ENCODE measurements at places on chromosomes 7 and 10. TPM values are rescaled to one million over a fixed set of nuclear protein-coding genes. Genes with fewer than 3 reads are reported as not detected.

GRCh38 chr10:124065382-124066125 lies 27.8 kb downstream of the CHST15 start:
- peaks cover 4% of the 10 kb centered on the region for H3K4me1 ChIP-seq
- H3K36me3 ChIP-seq: no peaks in the 10 kb centered on the region
- DNase-seq: no peak
- no peaks in the 10 kb centered on the region for H3K27me3 ChIP-seq
- no peak overlapping the region for H3K4me3 ChIP-seq

DNA sequence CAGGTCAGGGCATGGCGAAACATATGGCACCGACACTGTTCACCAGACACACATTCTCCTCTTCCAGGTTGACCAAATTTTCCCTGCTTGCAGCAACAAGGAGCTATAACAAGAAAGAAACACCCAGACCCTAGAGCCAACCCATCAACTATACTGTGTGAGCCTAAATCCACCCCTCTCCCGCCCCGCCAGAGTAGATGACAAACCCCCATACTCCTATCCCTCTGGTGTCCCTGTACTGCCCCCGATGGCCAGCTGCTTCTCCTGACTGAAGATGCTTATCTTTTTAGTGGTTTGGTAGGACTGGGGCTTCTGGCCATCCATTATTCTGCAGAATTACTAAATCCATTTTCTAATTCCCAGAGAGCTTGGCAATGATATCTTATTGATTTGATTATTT lies 70.1 kb upstream of the EEPD1 start:
- H3K36me3 ChIP-seq: no peaks in the 10 kb centered on the region
- H3K27ac ChIP-seq: no peak overlapping the region
- DNase-seq: no peak
- H3K4me1 ChIP-seq: no peaks in the 10 kb centered on the region

Gene ZNF853
- 3.0 TPM for total RNA-seq

DNA sequence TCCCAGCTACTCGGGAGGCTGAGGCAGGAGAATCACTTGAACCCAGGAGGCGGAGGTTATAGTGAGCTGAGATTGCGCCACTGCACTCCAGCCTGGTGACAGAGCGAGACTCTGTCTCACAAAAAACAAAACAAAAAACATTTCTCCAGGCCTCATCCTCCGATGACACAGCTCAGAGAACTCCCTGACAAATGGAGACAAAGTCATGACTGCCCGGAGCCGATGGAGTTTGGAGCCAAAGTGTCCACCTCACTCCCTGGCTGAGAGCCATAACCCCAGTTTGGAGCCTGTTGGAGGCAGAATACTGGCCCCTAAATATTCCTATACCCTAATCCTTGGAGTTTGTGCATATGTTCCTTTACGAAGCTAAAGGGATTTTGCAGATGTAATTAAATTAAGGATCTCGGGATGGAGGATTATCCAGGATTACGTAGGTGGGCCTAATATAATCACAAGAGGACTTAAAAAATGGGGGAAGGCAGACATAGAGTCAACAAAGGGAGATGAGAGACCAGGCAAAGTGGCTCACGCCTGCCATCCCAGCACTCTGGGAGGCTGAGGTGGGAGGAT lies 22.7 kb downstream of the SSC4D start:
- H3K36me3 ChIP-seq: no peaks in the 10 kb centered on the region
- H3K27ac ChIP-seq: no peak overlapping the region
- H3K4me1 ChIP-seq: no peaks in the 10 kb centered on the region
- H3K4me3 ChIP-seq: no peak overlapping the region

DNA sequence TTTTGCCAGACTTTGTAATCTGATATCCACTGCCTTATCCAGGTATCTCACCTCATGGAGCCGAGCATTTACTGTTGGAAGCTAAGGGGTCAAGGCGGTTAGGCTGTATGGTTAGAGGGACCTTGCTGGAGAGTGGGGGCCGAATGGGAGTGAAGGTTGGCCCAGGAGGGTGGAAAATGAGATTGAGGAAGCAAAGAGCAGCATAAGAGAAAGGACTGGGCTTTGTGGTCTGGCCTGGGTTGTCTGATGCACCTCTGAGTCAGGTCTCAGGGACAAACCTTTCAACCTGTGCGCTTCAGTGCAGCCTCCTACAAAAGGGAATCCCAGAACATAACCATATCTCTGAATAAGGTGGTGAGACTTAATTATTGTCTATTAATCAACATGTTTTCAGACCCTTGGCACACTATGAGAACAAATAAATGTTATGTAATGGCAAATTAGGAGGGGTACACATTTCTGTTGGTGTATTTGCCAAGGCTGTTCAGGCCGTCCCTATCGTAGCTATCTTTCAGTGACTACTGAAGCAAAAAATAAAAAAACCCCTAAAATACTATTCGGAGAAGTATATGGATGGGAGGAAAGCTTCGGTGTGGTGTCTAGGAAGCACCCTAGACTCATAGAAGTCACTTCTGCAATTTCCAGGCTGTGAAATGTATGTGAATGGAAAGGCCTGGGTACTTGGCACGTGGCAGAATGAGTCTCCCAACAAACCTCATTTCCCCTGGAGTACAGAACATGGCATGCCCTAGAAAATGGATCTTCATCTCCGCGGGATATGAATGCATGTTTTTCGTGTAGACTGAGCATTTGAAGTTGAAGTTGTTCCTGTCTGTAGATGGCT lies 4.3 kb downstream of the CAMK1D start:
- H3K36me3 ChIP-seq: no peaks in the 10 kb centered on the region
- peak overlapping the region; percentile 7 for H3K27ac ChIP-seq
- H3K4me3 ChIP-seq: no peak overlapping the region
- H3K4me1 ChIP-seq: peaks cover 8% of the 10 kb centered on the region
- no peak for DNase-seq

Gene NANOS1
- 0.08 TPM for total RNA-seq

DNA sequence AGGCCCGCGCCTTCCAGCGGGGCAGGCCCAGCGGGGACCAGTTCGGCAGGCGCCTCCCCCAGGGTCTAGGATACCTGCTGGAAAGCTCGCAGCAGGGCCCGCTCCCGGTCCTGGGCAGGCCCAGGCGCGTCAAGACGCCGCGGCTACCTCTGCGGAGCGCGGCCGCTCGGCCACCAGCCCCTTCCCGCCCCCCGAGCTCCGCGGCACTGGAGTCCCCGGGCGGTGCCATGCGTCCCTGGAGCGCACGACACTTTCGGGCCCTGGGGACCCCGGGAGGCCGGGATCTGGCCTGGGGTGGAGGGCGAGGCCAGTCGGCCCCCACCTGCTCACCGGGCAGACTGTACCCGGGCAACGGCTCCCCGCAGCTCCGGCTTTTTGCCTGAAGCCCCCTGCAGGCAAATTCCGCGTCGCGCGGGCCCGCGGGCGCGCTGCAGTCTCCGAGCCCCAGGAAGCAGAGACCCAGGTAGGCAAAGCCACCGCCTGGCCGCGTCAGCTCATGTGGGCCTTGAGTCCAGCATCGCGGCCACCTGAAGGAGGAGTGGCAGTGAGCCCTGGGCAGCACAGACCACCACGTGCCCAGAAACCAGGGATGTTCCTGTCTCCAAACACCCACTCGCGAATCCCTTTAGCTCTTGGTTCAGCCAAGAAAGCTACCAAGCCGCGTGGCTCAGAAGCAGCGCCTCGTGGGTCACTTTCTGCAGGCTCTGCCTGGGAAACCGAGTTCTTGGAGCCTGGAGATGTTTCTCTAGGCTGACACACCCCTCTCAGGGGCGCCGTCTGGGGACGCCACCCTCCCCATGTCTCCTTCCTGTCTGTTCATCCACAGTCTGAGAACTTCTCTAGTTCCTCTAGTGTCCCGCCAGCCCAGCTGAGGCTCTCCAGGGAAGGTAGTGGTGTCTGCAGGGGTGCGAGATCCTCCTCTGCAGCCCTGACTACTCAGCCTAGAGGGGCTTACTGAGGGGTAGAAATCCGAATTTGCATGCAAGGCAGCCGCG lies 46.1 kb upstream of the APBB1IP start:
- no peaks in the 10 kb centered on the region for H3K36me3 ChIP-seq
- no peak overlapping the region for H3K27ac ChIP-seq
- no peaks in the 10 kb centered on the region for H3K27me3 ChIP-seq
- no peak for DNase-seq
- no peaks in the 10 kb centered on the region for H3K4me1 ChIP-seq

DNA sequence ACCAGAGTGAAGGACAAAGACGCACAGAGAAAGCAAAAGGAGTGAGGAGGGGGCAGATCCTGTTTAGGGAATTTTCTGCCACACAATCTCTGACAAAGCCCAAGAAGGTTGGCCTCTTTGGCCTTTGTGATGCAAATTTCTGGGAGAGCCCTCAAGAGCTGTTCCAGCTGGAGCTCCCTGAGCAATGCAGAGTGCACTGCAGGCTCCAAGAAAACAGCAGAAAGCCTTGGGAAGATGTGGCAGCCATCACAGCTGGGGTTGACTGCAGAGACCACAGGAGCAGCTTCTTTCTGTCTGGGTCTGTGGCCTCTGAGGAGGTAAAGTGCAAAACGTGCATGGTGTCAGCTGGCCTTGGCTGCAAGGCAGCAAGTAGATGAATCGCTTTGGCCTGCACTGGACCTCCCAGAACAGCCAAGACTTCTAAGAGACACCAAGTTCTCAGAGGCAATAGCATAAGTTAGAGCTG lies 200.2 kb downstream of the ELMO1 start:
- no peak for DNase-seq
- H3K27ac ChIP-seq: no peak overlapping the region
- H3K27me3 ChIP-seq: no peaks in the 10 kb centered on the region
- no peak overlapping the region for H3K4me3 ChIP-seq
- H3K36me3 ChIP-seq: no peaks in the 10 kb centered on the region

Gene SLC16A12
- 1.5 TPM for total RNA-seq

Gene C1QL3
- total RNA-seq: not detected

GRCh38 chr7:23011222-23011924 lies 2.6 kb downstream of the HYCC1 start:
- no peaks in the 10 kb centered on the region for H3K36me3 ChIP-seq
- H3K27me3 ChIP-seq: no peaks in the 10 kb centered on the region
- no peak for DNase-seq
- H3K4me3 ChIP-seq: no peak overlapping the region
- H3K27ac ChIP-seq: no peak overlapping the region
- peaks cover 2% of the 10 kb centered on the region for H3K4me1 ChIP-seq

Gene GIMAP6
- 17.5 TPM for total RNA-seq

GRCh38 chr7:74581916-74582440 lies 75.5 kb upstream of the GTF2I start:
- H3K27ac ChIP-seq: no peak overlapping the region
- peaks cover 7% of the 10 kb centered on the region for H3K4me1 ChIP-seq
- H3K27me3 ChIP-seq: no peaks in the 10 kb centered on the region

GRCh38 chr7:142813699-142814098 lies 41.2 kb upstream of the EPHB6 start:
- H3K4me1 ChIP-seq: no peaks in the 10 kb centered on the region
- no peak overlapping the region for H3K27ac ChIP-seq
- no peaks in the 10 kb centered on the region for H3K36me3 ChIP-seq

Gene PTPN20
- 1.0 TPM for total RNA-seq

GRCh38 chr10:77101341-77101740 lies 536.3 kb downstream of the KCNMA1 start:
- no peaks in the 10 kb centered on the region for H3K27me3 ChIP-seq
- H3K36me3 ChIP-seq: no peaks in the 10 kb centered on the region
- H3K4me3 ChIP-seq: no peak overlapping the region
- no peak overlapping the region for H3K27ac ChIP-seq
- DNase-seq: no peak

Gene ANKRD30A
- not detected for total RNA-seq

Gene DPYSL4
- total RNA-seq: 0.23 TPM

GRCh38 chr10:34168439-34168838 lies 646.7 kb downstream of the PARD3 start:
- H3K36me3 ChIP-seq: no peaks in the 10 kb centered on the region
- H3K27ac ChIP-seq: no peak overlapping the region
- no peaks in the 10 kb centered on the region for H3K27me3 ChIP-seq
- DNase-seq: no peak

GRCh38 chr7:50229964-50230363 lies 74.6 kb upstream of the IKZF1 start:
- H3K4me1 ChIP-seq: no peaks in the 10 kb centered on the region
- H3K27me3 ChIP-seq: no peaks in the 10 kb centered on the region
- no peaks in the 10 kb centered on the region for H3K36me3 ChIP-seq
- DNase-seq: no peak
- no peak overlapping the region for H3K27ac ChIP-seq

GRCh38 chr7:26723129-26723528 lies 141.3 kb downstream of the SKAP2 start:
- no peaks in the 10 kb centered on the region for H3K27me3 ChIP-seq
- H3K36me3 ChIP-seq: no peaks in the 10 kb centered on the region
- no peaks in the 10 kb centered on the region for H3K4me1 ChIP-seq
- DNase-seq: no peak

GRCh38 chr10:31650010-31650409 lies 278.6 kb downstream of the ARHGAP12 start:
- no peak overlapping the region for H3K27ac ChIP-seq
- no peaks in the 10 kb centered on the region for H3K36me3 ChIP-seq
- no peak for DNase-seq
- no peaks in the 10 kb centered on the region for H3K27me3 ChIP-seq

- DNase-seq: no peak
- H3K36me3 ChIP-seq: no peaks in the 10 kb centered on the region
- no peaks in the 10 kb centered on the region for H3K27me3 ChIP-seq
- H3K4me3 ChIP-seq: no peak overlapping the region
- no peak overlapping the region for H3K27ac ChIP-seq
These were observed 236.4 kb downstream of the COBL start for GRCh38 chr7:51080216-51080615.

Gene KAZALD1
- total RNA-seq: 1.2 TPM

DNA sequence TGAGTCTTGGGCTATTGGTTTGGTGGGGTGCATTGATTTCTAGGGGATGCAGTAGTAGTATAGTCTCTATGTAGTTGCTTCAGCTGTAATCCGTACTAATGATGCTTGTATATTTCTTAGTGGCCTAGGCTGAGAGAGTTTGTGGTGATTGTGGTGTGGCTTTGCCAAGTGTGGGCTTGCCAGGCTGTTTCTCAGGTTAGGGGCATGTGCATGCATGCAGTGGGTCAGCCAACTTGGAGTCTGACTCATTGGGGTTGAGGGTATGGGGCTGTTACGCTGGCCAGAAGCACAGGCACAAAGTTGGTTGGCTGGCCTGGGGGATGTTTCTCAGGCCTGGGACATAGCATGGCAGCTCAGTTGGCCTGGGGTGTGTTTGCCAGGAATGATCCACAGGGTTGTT lies 25.7 kb upstream of the PLA2G12B start:
- H3K27me3 ChIP-seq: no peaks in the 10 kb centered on the region
- no peaks in the 10 kb centered on the region for H3K36me3 ChIP-seq
- H3K27ac ChIP-seq: no peak overlapping the region
- H3K4me3 ChIP-seq: no peak overlapping the region

DNA sequence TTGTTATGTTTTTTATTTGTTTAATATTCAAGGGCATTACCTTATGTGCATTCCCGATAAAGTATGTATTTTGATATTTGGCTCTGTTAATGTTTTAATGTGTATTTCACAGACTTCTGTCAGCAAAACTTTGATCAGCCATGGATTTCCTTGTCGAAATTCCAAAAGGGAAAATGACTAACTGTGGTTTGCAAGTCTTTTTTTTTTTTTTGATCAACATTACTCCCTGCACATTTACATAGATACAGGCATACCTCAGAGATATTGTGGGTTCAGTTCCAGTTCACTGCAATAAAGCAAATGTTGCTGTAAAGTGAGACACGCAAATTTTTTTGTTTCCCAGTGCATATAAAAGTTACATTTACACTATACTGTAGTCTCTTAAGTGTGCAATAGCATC lies 351.9 kb downstream of the CXCL12 start:
- no peak overlapping the region for H3K4me3 ChIP-seq
- H3K27ac ChIP-seq: no peak overlapping the region
- no peak for DNase-seq
- H3K27me3 ChIP-seq: no peaks in the 10 kb centered on the region
- peaks cover 4% of the 10 kb centered on the region for H3K4me1 ChIP-seq
- H3K36me3 ChIP-seq: no peaks in the 10 kb centered on the region

Gene SYT15B
- 0.14 TPM for total RNA-seq
